ENCODE measurements at places on chromosomes 7 and 10.

DNA sequence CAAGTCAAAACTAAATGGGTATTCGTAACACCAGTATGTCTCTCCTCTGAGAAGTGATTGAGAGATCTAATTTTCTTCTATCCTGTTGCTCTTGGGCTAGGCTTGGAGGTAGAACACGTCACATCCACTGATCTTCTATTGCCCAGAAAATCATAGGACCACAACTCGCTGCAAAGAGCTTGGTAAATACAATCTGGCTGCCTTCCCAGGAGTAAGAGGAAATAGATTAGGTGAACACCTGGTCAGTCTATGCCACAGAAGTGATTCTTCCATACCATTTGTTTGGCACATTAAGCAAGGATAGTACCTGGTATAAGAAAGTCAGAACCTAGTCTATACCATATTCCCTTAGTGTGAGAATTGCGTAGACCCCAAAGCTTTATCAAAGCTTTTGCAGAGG, 129.3 kb upstream of the PHYHIPL start:
- DNase-seq, result no peak

DNA sequence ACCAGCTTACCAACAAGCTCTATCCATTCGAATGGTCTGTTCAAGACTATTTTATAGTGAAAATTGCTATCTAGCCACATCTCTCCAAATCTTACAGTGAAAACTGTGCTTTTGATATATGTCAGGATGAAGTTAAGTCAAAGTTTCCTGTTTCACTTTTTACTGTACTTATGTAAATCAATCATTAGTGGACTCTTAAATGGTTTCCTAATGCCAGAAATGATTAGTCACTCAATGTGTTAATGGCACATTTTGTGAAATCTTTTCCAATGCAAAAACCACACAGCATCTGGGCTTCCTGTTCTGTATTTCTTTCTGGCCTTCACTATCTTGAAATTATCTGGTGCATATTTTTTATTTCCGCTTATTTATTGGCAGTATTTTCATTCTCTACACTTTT, 87.3 kb upstream of the STEAP1B start:
- DNase-seq, result no peak

DNA sequence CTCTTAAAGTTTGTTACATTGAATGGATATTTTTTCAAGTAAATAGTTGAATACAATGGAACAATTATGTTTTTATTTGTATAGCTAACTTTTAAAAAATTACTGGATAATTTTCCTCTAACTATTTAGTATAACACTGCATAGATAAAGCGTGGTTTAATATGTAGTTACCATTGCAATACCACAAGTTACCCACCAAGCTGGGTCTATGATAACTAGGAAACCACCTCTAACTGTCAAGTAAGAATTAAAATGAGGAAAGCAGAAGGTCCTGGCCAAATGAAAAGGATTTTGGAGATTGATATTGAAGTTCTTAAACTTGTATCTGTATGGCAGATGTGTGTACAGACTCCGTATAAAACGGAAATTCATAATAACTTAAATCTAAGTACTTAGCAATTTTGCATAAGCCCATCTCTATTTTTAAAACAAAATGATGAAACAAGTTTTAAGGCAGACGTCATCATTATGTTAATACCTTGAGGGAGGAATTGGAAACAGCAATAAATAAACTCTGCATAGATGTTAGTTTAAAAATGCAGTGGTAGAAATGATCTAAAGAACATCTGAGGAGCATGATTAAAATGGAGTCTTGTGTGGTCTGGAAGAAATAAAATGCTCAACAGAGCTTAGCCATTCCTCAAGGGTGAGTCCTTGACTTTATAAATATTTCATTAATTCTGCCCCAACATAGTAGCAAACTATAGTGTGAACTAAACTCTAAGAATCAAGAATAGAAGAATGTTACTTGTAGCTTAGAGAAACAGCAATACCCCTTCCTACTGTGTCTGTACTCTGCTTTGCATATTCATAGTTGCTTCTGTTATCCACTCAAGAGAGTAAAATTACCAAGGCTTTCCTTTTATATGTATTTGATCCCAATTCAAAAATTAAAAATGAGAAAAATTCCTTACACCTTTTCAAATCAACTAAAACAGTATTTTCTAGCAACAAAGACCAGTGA, 206.4 kb upstream of the FERD3L start:
- DNase-seq, result no peak

DNA sequence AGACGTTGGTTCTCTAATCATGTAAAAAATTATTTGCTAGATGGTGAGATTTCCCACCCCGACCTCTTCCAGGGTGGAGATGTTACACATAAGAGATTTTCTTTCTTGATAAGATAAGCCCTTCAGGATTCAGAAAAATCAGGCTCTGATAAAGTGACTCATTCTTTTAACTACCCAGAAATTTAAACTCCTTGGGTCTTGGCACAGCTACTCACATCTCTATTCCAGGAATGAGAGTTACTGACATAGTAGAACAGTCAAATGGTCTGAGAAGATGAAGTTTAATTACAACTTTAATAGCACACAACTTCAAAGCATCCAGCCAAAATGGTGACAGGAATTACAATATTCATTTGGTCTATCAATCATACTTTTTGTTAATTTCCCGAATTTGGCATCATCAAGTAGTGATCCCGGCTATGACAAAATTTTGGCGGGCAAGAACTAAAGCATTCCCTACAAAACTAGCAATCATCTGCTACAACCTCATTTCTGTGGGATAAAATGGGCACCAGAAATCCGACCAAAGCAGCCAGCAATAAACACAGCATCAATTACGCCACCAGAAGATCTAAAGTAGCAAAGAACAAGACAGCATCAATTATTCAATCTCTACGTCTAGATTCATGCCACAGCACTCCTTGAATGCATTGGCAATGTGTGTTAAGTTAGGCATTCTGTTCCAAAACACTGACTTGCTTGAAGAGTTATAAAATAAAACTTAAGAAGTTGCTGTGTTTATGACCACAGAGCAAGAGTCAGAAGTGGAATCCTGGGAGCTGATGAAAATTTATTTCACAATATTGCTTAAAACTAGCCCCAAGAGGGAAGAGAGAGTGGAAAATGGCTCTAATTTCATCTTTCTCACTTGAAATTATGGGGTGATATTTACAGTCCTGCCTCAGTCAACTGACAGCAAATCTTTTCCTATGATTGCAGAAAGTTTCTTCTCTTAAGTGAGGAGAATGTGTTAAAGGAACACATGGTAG, 565.7 kb upstream of the ANKRD30A start:
- no peak for DNase-seq

GRCh38 chr7:108253275-108254044, 123.3 kb upstream of the LAMB4 start:
- no peak for DNase-seq

- no peak for DNase-seq
Measured at GRCh38 chr7:20310963-20311742, 19.5 kb upstream of the ITGB8 start.

- DNase-seq, result no peak
Measured at GRCh38 chr7:18727115-18727870, 231.7 kb downstream of the HDAC9 start.

All from activated T-helper 1 cell treated with anti-CD3 and anti-CD28 coated beads, Interleukin-2, amount 50 U/mL, for 16 hours (primary cell).